Stimulated activated CD8-positive, alpha-beta memory T cell treated with anti-CD3 and anti-CD28 coated beads, Interleukin-4, amount 100 ng/mL, for 4 hours (primary cell): ENCODE measurements at places on chromosomes 11 and 22.

DNA sequence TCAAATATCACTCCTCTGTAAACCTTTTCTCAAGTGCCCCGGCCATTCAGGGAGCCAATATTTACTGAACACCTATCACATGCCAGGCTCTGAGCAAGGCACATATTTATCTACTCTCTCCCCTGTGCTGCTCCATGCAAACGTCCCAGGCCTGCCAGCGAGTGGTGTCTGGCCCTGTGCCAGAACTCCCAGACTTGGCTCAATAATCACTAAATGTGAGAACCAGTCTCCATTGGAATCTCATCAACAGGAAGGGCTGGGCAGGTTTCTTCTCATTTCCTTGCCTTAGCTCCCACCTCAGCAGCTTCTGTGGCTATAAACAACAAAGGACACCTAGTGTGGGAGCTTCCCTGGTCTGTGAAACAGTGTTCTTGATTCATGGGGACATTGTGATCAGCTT lies 21.7 kb downstream of the RASSF10 start:
- no peak for DNase-seq

DNA sequence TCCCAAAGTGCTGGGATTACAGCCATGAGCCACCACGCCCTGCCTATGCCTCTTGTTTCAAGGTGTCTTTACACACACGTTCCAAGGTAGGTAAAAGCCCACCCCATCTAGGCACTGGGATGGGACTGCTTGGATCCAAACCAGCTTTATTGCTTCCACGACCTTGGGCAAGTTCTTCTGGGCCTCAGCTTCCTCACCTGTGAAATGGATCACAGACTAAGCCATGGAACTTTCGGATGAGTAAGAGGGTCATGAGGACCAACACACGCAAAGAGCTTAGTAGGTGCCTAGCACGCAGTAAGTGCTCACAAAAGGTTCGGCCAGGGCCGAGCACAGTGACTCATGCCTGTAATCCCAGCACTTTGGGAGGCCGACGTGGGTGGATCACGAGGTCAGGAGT lies 15.6 kb downstream of the RHOD start:
- DNase-seq, result no peak

- DNase-seq, result no peak
Observed at GRCh38 chr11:61840371-61840770, 12.3 kb downstream of the FADS2 start.

DNA sequence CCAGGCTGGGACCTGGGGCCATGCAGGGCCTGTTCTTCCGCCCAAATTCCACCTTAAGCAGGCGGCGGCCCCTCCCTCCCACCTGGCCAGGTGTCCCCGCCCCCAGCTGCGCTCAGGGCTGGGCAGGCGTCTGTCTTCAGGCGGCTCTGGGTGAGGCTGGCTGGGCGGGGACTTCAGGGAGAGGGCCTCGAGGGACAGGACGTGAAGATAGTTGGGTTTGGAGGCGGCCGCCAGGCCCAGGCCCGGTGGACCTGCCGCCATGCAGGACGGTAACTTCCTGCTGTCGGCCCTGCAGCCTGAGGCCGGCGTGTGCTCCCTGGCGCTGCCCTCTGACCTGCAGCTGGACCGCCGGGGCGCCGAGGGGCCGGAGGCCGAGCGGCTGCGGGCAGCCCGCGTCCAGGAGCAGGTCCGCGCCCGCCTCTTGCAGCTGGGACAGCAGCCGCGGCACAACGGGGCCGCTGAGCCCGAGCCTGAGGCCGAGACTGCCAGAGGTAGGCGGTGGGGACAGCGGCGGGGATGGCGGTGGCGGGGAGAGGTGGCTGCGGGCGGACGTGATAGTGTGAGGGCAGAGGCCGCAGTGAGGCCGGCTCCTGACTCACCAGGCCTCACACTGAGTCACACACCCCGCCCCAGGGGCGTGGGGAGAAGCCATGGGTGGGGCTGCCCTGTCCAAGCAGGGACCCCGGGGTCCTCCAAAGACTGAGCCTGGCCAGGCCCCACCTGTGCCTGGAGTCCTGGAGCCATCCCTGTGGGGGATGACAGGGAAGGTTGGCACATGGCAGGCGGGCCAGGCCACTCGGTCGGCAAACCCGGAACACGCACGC lies at the start of gene PKP3:
Gene PKP3 (plus strand): TSS at position 176 of the 824 bp plus-strand sequence. CDS start 84 bp downstream, at position 260.
- no peak for DNase-seq

DNA sequence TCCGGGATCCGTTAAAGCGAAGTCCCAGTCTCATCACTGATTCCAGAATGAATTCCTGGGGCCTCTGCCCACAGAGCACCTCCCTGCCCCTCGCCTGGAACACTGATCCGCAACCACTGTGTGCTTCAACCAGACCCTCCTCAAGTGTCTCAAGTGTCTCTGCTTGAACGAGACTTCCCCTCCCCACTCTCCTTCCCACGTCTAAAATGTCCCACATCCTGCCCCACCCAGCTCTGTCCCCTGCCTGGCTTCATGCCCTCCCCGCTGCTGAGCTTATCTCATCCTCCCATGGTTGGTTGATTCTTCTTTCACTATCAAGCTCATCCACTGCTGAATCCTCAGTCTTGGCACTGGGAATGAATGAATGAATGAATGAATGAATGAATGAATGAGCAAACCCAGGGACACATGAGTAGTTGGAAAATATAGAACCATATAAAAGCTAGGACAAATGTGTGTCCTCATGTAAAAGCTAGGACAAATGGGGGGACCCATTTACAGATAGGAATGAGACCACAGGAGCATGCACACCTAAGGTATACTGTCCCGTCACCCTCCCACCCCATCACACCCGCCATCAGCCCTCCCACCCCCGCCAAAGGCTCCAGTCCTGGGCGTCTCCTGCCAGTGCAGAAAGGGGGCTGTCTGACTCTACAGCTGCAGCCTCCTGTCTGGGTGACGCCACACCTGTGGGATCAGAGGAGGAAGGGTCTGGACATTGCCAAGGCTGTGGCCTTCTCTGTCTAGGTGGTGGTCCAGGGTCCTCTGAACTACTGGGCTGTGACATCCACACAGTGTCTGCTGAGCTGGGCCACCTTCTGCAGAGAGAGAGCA lies 71.4 kb upstream of the LINC01488 start:
- DNase-seq, result no peak
